ENCODE measurements at places on chromosomes 5 and 9.

DNA sequence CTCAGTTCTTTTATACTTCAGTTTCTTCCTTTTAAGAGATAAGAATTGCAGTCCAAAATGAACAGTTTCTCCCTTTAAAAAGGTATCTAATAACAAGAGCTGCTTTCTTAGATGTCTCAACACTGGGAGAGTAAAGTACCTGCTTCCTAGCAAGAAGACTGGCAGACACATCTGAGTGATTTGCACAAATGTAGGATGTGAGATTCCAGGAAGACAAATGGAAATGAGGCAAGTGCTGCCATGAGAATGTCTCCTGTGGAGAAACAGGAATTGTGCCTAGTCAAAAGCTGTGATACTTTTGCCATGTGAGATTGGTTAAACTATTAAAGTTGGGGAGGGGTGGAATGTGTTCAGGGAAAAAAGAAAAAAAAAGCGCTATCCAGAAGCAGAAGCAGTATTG, 159.1 kb downstream of the HTR1A start:
- no peak for DNase-seq

- DNase-seq: no peak
Measured at GRCh38 chr9:126391713-126392661, 65.4 kb downstream of the MVB12B start.

- no peak for DNase-seq
Measured at GRCh38 chr5:172843825-172844576, 9.9 kb downstream of the ERGIC1 start.

GRCh38 chr9:83649515-83649914, 26.6 kb downstream of the IDNK start:
- no peak for DNase-seq

DNA sequence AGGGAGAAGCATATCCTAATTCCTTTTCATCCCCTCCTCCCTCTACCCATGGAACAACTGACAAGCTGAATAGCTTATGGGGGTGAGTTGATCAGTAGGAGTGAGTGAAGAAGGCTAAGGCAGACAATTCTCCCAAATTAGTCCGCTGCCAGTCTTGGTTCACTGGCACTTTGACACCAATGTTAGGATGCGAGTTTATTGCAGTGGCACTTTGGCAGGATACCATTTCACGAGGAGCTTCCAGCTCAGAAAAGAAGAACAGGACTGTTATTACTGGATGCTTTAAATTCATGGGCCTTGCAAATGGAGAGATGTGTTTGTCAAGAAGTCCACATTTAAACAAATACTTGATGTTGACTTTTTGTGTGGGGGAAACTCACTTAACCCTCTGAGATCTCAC, 427.6 kb downstream of the NR2F1-AS1 start:
- DNase-seq: no peak

DNA sequence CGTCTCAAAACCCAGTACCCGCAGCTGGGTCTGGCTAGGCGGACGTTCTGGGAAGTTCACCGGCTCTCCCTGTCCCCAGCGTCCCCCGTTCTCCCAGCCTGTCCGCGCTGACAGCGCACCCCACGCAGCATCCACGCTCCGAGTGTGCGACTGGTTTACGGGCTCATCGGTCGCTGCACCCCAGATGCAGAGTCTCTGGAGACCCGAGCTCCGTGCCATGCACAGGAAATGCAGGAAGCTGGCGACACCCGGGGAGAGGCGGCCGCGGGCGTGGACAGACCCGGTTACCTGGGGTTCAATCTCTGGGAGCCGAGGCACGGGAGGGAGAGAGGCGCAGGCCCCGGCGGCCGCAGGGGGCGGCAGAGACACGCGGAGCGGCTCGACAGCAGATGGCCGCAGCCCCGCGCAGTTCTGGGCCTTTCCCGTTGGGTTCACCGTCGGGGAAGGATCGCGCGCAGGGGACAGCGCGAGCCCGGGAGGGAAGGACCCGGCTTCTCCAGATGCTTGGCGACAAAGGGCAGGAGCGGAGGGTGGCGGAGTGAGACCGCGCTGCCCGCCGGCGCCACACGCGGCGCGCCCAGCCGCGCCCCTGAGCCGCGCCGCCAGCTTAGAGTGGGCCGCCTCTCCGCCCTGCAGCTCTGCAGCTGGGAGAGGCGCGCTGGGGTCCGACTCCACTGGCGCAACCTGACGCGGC, 558 bp downstream of the SHROOM1 start:
- no peak for DNase-seq

GRCh38 chr9:125613141-125613540, 93.9 kb downstream of the MAPKAP1 start:
- no peak for DNase-seq

- DNase-seq: no peak
Measured at GRCh38 chr5:131760793-131761192, 36.0 kb downstream of the FNIP1 start.

DNA sequence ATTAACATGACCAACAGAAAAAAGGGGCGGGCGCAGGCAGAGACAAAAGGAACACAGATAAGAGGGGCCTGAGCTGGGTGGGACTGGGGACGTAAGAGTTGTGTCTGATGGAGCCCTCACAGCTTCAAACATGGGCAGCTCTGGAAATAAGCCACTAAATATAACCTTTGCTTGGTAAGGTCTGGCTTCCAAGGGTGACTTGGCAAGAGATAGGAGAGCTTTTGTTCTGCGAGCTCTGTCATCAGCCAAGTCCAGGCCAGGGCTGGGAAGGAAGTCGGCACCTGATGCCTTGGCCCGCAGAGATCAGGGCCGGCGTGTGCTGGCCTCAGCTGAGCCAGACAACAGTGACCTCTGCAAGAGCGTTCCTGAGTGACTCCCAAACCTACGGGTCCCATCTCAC, 11.8 kb downstream of the TRUB2 start:
- DNase-seq: no peak

DNA sequence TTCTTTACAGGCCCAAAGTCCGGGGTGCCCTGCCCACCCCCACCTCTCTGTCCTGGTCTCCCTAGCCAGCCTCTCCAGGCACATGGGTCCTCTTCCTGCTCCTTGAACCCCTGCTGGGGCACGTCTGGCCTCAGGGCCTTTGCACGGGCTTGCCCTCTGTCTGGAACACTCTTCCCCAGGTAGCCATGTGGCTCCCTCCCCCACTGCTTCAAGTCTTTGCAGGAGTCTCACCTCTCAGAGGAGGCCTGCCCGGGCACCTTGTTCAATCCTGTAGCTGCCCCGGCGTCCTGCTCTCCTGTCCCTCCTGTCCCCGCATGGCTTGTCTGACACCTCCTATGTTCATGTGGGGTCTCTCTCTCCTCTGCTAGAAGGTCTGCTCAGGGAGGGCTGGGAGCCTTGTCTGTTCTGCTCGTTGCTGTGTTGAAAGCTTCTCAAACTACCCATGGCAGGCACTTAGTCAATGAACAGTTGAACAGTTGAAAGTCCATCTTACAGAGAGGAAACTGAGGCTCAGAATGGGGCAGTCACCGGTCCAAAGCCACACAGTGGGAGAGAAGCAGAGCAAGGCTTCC, 241.4 kb downstream of the PBX3 start:
- no peak for DNase-seq

GRCh38 chr9:92592946-92593861, 57.4 kb upstream of the ECM2 start:
- DNase-seq: no peak

DNA sequence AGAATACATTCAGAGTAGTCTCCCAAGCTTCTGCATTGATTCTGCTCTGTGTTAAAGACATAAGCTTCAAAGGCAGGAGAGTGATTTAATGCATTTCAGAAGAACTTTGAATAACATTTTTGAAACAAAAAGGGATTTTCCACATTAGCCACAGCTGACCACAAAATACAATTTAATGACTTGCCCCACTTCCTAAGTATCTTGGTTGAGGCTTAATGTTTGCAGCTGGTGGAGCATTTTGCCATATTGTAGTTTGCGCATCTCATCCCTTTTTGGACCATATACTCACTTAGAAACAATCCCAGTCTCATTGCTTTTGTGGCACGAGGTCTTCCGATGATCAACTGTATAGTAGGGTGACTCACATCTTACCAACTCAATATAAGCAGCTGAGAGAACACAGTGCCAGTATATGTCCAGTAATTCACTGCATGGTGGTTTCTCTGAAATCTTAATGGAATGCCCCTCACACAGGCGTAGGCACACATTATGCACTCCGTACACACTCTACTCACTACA, 455.8 kb upstream of the PTGER4 start:
- DNase-seq: peak; percentile 73

GRCh38 chr5:141810702-141811101, 67.5 kb downstream of the PCDH1 start:
- no peak for DNase-seq

DNA sequence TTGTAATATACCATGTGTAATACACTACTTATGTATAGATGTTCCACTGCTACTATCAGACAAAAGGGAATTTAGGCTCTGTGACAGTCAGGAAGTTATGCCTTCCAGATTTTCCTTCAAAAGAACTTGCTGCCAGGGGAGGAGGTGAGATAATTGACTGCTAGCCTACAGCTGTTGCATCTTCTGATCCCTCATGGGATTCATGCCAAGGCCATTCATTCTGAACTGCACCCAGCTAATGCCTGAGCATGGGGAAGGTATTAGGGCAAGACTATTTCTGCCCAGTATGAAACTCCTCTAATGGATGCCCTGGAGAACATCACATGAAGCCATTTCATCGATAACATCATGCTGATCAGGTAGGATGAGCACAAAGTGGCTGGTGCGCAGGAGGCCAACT, 746.5 kb upstream of the ZNF608 start:
- no peak for DNase-seq

DNA sequence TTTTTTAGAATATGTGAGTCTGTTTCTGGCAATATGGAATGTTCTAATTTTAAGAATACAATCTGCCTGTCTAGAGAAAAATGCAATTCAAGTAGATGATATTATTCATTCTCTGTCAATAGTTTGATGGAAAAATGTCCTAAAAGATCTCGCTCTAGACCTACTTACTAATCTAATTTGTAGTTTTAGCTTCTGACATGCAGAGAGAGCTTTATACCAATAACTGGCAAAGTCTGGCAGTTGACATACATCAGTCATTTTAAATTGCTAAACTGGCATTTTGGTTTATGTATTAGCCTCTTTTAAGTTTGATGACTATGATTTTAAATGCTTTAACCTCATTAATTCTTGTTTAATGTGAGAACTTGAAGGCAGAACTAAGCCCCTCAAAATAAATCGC, 355.0 kb upstream of the CDH10 start:
- no peak for DNase-seq

GRCh38 chr5:147170603-147171002, 64.2 kb upstream of the STK32A start:
- no peak for DNase-seq

GRCh38 chr9:93456504-93456903, 3.1 kb upstream of the FAM120AOS start:
- no peak for DNase-seq

- no peak for DNase-seq
Measured at GRCh38 chr9:105059252-105059651, 131.3 kb upstream of the ABCA1 start.

GRCh38 chr9:34506623-34507022, 16.2 kb downstream of the ENHO start:
- no peak for DNase-seq

- DNase-seq: no peak
Measured at GRCh38 chr5:11384441-11385250, 519.6 kb downstream of the CTNND2 start.

DNA sequence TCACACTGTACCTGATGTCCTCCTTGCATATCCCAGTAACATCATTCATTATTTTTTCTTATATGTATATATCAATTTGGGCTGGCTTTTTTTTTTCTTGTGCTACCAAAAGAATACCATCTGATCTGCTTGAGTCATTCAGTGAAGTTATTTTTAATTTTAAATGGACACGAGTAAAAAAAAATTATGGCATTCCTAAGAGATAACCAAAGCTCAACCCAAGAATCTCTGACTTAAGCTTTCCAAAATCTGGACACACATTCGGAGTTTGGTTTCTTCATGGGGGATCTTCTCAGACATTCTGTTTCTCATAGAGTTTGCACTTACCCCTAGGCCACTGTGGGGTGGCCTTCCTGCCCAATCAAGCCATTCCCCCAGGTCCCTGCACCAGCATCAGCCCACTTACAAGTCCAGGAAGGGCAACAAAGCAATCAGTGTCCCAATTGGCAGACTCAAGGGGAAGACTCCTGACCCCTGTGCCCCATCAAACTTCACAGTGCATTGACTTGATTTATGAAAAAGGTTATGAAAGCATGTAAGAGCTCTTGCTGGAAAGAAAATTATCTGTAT, 49.2 kb upstream of the SPDL1 start:
- DNase-seq: no peak

DNA sequence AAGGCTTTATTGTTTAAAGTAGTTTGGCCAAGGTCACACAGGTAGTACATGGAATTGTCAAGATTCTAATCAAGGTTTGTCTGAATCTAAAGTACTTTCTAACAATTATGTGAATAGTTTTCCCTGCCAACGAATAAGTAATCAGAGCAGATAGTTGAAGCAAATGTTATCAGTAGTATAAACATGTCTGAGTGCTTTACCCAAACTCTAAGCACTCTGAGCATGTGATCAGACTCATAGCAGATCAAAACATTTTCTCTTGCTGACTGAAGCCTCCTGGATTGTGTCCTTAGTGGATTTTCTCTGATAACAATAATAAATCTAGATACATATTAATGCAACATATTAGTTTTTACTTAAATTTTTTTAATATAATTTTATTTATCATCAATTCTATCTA, 995.0 kb downstream of the EFNA5 start:
- no peak for DNase-seq

DNA sequence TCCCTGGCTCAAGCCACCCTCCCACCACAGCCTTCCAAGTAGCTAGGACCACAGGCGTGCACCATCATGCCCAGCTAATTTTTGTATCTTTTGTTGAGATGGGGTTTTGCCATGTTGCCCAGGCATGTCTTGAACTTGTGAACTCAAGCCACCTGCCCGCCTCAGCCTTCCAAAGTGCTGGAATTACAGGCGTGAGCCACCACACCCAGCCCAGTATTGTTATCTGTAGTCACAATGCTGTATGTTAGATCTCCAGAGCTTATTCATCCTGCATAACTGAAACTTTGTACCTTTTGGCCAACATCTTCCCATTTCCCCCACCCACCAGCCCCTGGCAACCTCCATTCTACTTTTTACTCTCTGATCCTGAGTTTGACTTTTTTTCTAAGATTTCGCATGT, 37.5 kb downstream of the CREBRF start:
- no peak for DNase-seq

DNA sequence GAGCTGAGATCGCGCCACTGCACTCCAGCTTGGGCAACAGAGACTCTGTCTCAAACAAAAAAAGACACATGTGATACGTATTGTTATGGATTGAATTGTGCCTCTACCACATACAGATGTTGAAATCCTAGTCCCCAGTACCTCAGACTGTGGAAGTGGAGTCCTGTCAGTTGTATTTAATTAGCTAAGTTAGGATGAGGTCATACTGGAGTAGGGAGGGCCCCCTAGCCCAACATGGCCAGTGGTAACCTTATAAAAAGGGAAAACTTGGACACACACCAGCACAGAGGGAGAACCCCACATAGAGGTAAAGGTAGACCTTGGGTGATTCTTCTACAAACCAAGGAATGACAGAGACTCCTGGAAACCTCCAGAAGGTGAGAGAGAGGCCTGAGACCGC, 119.8 kb downstream of the GADD45G start:
- no peak for DNase-seq

GRCh38 chr5:122602700-122603099, 172.2 kb upstream of the SNX2 start:
- DNase-seq: no peak

- DNase-seq: no peak
Measured at GRCh38 chr5:132069994-132070393, 3.6 kb upstream of the CSF2 start.

GRCh38 chr5:1111241-1111726, 579 bp downstream of the SLC12A7 start:
- DNase-seq: no peak

- peak; percentile 22 for DNase-seq
Measured at GRCh38 chr5:159965031-159965837, 43.7 kb upstream of the TTC1 start.
